ENCODE measurements at places on chromosomes 1 and 21.
A peak's percentile ranks its signal among the peaks of the same experiment; 100 is the strongest.

DNA sequence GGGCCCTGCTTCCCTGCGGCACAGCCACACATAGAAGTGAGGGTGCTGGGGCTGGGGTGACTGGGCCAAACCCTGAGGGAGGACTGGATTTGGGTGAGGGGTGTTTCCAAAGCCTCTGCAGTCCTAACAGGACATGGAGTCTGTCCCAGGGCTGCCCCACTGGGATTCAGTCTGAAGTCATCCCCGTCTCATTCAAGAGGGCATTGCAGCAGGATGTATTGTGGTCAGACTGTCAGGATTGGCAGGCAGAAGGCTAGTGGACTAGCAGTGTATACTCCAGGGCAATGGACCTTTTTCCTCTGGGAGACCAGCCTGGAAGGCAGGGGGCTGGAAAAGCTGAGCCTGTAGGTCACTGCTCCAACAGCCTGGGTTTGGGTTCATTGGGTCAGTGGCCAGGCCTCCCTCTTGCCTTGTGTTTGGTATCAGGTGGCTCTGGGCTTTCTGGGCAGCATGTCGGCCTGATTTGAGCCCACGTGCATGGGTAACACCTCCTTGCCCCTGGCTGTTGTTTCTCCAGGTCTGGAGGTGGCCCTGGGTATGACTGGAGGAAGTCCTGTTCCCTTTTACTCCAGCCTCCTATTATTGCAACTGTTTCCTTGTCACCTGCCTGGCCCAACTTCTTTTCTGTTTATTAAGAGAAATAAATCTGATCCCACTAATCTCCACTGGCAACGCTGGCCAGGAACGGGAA, 41.0 kb upstream of the SYNC start:
- no peak for DNase-seq

DNA sequence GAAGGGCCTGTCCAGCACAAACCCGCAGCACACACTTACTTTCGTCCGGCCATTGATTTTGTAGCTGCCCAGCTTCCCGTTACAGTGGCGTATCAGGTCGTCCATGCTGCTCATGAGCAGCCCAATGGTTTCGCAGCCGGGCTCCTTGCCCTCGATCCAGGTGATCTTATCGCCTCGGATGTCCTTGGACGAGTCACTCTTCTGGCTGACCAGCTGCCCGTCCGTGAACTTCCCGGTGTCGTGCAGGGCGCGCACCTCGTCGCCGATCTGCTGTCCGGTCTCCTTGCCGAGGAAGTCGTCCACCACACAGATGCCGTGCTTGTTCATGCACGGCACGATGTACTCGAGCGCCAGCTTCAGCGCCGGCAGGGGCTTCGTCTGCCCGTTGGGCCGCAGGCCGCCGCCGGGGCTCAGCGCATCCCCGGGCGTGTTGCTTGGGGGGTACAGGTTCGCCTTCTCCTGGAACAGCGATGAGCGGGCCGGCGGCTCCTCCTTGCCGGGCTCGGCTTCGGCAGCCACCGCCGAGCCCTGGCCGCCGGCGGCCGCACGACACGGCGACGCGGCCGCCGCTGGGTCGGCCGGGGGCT, 1.0 kb downstream of the EGLN1 start:
- DNase-seq = peak; percentile 35

- DNase-seq = no peak
Measured at GRCh38 chr1:22721122-22721873, 10.7 kb downstream of the EPHB2 start.

GRCh38 chr1:1062348-1063163, 11.6 kb downstream of the RNF223 start:
- no peak for DNase-seq

- no peak for DNase-seq
Measured at GRCh38 chr1:109657970-109658369, 2.1 kb downstream of the GSTM4 start.

GRCh38 chr1:227661495-227661894, 73.6 kb downstream of the JMJD4 start:
- DNase-seq = no peak

DNA sequence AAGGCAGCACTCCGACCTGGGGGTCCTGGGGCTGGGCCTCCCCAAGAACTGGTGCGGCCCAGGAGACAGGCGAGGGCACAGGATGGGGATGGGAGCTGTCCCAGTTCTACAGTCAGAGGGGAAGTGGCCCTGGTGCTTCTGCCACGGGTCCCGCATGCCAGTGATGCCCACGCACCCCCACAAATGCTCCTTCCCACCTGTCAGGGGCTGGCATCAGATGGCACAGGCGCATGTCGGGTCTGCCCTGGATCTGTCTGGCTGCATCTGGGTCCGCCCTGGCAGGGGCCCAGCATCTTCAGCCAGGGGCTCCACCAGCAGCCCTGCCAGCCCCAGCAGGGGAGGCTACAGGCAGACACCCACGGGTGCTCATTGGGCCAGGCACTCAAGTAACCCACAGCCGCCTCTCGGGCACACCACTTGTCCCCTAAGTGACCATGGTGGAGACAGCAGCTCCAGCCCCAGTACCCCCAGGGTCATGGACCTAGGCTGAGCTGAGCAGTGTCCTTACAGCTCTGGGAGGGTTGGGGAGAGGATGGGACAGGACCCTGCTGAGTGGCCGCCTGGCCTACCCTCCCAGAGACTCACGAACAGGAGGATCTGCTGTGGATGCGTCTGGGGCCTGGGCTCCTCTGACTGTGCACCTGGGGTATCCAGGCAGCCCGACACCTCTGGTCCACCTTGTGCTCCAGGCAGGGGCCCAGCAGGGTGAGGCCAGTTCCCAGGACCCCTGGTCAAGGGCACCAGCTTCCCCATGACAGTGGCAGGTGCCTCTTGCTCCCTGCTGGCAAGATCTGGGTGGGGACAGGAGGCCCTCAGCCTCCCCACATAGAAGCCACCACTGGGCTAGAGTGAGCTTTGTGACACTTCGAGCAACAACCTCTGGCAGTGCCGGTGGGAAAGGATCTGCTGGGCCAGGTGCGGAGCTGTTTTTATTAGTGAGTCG, 5.4 kb downstream of the SMIM1 start:
- no peak for DNase-seq

DNA sequence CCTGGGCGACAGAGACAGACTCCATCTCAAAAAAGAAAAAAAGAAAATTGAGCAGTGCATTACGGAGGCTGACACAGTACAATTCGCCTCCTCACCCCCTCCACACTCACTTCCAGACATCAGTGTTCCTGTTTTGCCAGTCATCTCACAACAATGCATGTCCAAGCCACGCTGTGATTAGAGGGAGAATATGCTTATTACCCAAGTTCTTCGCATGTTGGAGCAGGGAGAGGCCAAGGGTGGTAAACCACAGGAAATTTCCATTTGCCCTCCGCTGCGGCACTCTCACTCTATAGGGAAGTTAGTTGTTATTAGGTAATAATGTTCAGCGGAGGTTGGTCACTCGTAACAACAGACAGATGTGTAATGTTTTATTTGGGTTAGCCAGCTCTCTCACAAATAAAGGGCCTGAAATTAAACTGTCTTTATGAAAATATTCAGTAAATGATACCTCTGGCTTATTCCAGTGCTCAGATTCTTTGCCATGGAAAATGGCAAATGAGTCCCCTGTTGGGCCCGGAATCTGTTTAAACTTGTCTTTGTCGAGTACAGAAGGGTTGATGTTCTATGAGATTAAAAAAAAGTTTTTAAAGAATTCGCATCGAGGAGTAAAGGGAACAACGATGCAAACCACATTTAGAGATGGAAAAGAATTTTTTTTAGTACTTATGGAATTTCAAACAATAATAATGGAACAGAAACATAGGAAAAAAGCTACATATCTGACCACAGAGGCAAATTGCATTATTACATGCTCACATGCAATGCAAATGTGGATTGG, 33.1 kb downstream of the KCNJ15 start:
- no peak for DNase-seq

DNA sequence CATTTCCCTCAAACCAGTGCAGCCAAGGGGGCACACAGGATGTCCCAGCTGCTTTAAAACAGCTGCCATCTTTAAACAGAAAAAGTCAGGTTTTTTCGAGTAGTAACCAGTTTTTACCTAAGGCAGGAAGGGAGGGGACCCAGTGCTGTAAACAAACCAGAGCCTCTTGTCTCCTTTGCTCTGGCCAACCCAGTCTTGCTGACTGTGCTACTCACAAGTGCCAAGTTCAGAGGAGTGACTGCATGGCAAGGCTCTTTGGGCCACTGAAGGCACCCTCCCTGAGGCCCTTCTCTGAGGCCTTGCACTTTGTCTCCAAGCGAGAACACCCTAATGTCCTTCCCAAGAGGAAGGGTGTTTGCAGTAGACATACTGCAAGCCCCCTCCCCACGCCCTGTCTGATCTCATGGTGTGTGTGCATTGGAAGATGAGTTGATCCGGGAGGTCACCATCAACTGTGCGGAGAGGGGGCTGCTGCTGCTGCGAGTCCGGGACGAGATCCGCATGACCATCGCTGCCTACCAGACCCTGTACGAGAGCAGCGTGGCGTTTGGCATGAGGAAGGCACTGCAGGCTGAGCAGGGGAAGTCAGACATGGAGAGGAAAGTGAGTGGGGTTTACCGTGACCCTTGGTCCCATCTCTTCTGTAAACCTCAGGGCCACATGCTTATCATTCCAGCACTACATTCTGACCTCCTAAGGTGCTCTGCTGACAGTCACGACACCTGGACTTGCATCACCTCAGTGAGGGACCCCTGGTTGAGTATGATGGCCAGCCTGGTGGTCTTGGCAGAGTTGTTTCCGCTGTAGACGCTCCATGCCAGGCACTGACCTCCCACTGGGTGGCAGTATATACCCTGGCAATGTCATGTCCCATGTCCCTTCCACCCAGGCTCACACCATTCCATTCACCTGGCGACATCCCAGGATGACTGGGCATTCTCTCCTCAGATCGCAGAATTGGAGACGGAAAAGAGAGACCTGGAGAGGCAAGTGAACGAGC, 4.7 kb downstream of the DNALI1 start:
- DNase-seq = no peak

- no peak for DNase-seq
Measured at GRCh38 chr1:181083842-181084605, 4.5 kb upstream of the IER5 start.

GRCh38 chr1:19615438-19615837, 28.7 kb upstream of the NBL1 start:
- DNase-seq = no peak

DNA sequence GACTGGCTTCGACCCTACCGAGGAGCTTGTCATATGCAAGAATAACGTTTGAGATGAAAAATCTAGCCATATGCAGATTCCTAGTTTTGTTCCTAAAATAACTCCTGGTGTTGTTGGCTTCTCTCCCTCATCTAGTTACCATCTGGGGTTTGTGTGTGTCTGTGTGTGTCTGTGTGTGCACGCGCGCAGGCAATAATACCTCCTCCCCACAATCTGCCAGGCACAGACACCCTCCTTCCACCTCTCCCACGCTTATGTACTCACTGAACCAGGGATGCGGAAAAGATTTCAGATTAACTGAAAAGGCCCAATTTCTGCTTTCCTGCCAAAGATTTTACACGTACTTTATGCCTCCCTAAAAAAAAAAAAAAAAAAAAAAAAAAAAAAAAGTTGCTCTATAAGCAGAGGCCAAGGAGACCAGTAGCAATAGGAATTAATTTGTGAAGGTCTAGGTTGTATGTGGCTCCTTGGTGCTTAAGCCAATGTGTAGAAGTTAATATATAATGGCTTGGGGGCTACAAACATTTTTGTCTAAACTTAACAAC, 452.7 kb downstream of the NUF2 start:
- DNase-seq = peak; percentile 50

- no peak for DNase-seq
Measured at GRCh38 chr1:234495231-234495990, 16.4 kb upstream of the TARBP1 start.

GRCh38 chr1:202217516-202217915, 23.9 kb downstream of the LGR6 start:
- DNase-seq = no peak

DNA sequence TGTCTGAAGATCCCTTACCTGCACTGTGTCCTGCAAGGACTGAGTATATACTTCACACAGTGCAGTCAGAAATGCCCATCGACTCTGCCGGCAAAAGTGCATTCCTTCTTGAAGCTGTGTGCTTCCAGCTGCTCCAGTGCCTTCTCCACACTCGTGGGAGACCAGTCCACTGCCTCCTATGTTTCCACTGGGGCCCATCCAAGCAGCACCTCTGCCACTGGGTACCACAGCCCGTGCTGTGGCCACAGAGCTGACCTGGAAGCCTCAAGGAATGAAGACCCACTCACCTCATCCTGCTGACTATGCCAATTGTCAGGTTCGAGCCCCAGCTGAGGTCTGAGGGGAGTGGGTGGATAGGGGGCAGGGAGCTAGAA, 108.1 kb downstream of the GDAP2 start:
- DNase-seq = no peak

- no peak for DNase-seq
Measured at GRCh38 chr1:192700834-192701271, 64.9 kb downstream of the RGS13 start.

DNA sequence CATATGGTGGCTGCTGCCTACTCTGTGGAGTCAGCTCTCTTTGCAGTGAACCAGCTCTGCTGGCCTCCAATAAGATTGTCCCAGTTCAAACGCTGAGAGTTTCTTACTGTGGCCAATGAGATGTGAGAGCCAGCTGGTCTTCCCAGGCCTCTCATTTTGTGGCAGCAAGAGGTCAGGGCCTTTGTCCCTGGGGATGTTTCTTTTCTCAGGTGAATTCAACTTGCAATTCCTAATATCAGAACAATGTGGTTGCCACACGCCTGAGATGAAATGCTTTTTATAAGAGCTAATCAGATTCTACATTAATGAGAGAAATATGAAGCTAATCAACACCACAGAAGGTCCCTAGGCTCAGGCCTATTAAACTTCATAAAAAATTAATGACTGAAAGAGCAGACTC, 660.1 kb upstream of the CAMK1G start:
- no peak for DNase-seq

DNA sequence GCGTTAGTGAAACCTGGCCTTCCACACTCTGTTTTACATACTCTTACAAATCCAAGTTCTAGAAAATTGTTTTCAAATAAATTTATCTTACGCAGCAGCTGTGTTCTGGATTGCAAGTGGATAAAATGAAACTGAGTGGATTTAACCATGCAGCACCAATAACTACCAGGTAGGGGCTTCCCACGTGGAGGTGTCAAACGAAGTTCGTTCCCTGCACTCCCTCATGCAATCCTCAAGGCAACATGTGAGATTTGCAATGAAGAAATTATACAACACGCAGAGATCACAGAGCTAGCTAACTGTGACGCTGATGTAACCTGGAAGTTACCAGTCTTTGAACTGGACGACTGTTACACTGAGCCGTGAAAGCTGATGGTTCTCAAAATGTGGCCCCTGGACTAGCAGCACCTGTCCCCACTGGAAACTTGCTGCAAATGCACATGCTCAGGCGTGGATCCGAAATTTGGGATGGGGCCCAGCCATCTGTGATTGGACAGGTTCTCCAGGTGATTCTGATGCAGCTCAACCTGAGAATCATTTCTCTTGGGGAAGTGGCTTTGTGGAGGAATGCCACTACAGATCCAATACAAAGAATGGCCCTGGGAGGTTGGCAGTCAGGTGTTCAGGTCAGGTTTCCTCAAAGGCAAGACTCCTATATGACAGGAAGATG, 36.3 kb downstream of the RSPH1 start:
- DNase-seq = no peak

- DNase-seq = no peak
Measured at GRCh38 chr1:84689514-84690396, 506 bp downstream of the SSX2IP start.

Data from left kidney (tissue), 8 donors.